ENCODE measurements at places on chromosomes 6 and 20.
A peak's percentile ranks its signal among the peaks of the same experiment; 100 is the strongest.

DNA sequence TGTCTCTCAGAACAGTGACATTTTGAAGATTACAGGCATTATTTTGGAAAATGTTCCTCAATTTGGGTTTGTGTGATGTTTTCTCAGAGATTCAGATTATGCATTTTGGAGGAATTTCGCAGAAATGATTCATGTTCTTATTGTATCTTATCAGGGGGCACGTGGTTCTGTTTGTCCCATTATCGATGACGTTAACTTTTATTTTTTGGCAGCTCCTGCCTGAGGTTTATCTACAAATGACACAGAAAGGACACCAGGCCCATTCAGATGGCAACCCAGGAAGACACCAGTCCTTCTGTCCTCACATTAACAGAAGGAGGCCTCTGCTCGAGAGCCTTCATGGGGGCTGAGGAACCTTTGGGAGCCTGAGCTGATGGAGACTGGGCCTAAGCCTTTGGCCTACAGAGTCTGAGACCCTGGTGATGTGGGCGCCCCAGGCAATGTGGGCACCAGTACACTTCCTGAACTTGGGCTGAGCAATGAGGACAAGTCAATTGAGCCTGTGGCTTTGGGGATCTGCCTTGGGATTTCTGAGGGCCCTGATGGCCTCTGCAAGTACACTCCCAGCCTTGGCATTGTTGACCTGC, 41.2 kb upstream of the EZR start:
- no peak for DNase-seq

GRCh38 chr20:16530201-16530681, 43.0 kb downstream of the KIF16B start:
- no peak for DNase-seq

DNA sequence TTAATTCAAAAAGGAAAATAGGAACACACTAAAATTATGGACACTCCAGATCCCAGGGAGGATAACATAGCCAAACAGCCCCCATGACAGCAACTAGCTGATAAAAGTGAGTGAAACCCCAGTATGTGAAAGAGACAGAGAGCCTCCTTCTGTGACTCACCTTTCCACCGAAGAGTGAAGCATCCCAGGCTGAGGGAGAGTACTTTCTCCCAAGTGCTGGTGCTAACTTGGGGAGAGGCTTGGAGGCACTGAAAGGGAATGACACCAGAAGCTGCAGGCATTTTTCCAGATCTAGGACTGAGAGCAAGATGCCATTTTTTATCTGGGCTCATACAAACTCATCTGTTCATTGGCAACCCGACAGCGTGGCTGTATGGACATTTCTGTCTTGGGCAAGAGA, 339.8 kb downstream of the HTR1B start:
- no peak for DNase-seq

DNA sequence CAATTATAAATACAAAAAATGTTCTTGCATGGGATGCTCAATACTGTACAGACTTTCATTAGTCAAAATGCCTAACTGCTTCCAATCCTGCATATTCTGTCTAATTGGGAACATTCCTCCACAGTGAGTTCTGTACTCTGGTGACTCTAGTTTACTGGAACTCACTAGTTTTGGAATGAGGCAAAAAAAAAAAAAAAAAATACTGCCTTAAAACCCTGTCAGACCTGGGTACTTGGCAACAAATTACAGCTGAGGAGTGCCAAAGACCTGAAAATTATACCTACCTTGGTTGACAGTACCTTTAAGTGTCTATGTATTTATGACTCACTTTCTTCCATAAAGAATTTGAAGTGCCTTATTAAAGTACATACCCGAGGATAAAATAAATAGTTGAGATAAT, 276.7 kb downstream of the FARS2 start:
- no peak for DNase-seq

GRCh38 chr20:58810116-58810878, 40.4 kb downstream of the GNAS-AS1 start:
- no peak for DNase-seq

GRCh38 chr20:49063279-49063678, 17.2 kb downstream of the CSE1L start:
- DNase-seq: no peak

GRCh38 chr20:38196592-38196991, 31.5 kb upstream of the TGM2 start:
- no peak for DNase-seq

- DNase-seq: peak; percentile 65
These were observed 1.3 kb downstream of the TUBB start for GRCh38 chr6:30721198-30722024.

DNA sequence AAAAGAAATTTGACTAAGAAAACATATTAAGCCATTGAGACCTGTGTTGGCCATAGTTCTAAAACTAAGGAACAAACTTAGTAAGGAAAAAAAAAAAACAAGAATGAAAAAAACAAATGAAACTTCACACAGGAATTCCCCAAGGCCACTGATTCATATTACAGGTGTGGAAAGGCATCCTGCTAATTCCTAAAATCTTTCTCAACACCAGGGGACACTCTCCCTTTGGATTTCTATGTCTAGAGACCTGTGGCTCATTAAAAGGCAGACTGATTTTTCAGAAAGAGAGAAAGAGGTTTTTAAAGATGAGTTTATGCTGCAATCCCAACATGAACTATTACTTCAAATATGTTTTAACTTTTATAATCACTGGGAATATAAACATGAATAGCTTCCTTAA, at the start of gene OR12D1:
TSS of gene OR12D1 (plus strand) at position 341 of the 400 bp plus-strand sequence.
- DNase-seq: no peak

GRCh38 chr20:5688431-5688972, 61.7 kb upstream of the SHLD1 start:
- no peak for DNase-seq

DNA sequence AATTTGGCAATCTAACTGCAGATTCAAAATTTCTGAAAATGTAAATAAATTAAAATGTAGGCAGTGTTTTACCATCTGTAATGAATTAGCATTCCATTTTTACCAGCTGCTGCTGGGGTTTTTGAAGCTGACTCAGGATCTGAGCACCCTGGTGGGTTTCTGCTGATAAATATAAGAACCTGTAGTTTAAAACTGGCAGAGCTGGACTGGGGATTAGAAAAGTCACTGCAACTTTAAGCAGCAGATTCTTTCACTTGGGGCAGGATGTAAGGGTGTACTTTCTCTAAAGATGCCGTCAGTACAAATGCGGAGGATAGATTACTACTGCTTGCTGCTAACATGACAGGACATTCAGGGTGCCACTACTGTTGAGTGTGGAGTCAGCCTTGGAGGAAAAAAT, 341.8 kb downstream of the CDKAL1 start:
- DNase-seq: peak; percentile 65

DNA sequence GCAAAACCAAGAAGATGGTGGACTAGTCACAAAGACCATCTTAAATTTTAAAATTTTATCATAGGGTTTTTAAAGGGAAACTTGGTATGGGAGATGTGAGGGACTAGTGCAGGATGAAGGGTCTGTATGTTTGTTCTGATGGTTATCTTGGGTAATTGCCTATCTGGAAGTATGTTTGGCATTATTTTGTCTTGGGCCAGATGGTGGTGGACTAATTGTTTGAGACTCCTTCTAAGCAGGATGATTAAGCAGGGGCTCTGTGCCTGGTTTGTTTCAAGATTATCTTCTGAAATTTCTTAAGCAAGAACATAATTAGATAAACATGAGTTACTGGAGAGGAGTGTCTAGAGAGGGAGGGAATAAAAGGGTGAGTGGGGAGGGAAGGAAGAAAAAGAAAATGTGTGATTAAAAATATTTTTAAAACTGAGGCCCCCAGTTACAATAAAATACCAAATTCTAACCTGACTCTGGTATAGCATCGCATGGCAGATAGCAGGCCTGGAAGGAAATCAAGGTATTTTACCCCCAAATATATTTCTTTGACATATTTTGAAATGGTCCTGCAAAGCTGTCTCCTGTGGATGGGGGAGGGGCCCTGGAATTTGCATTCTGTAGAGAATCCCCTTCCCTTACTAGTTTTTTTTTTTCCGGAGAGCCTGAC, 49.9 kb upstream of the FAM184A start:
- DNase-seq: no peak

DNA sequence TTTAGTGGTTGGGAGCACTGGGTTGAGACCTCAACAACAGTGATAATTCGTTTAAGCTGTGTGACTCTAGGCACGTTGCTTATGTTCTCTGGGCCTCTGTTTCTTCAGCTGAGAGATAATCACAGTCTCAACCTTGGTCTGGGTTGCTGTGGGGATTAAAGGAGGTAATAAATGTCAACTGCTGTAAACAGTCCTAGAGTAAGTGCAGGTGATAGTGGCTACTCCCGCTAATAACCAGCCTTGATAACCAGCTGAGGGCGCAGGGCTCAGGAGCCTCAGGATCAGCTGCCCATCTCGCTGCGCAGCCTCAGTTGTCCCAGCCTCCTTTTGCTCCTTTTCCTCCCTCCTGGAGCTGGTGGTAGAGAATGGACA, 58.0 kb downstream of the JARID2 start:
- DNase-seq: no peak

DNA sequence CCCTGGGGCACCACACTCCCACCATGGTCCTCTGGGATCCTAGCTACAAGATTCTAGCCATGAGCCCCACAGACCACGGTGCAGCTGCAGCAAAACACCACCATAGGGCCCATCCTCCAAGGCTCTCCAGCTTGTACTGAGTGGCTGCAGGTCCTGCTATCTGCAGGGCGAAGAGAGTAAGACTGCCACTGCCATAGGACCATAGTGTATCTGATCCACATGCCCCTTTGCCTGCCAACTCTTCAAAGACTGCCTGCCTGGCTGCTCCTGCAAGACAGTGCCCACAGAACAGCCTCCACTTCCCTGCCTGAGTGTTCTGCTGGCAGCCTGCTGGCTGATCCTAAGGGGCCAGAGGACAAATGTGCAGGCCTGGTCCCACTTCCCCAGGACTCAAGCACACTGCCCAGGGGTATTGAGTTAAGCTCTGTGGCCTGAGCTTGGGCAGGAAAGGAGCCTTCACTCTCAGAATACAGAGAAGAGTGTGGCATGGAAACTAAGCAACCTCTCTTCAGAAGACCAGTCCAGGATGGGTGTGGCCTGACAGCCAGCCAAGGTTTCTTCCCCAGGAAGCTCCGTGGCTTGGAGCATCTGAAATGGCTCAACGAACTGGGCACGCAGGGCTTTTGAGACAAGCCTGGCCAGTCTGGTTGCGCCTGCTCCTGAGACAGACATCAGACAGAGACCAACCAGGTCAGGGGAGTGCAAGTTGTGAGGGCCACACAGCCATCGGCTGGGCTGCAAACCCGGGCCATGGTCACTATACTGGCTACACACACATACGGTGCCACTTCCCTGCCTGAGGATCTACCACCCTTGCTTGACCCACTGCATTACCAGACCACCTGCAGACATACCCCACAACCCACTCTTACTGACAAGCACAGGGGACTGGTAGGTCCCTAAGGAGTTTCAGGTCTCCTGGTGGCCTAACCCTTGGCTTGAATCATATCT, 54.5 kb downstream of the RNGTT start:
- no peak for DNase-seq

GRCh38 chr20:58011106-58011946, 217.1 kb downstream of the ANKRD60 start:
- no peak for DNase-seq

DNA sequence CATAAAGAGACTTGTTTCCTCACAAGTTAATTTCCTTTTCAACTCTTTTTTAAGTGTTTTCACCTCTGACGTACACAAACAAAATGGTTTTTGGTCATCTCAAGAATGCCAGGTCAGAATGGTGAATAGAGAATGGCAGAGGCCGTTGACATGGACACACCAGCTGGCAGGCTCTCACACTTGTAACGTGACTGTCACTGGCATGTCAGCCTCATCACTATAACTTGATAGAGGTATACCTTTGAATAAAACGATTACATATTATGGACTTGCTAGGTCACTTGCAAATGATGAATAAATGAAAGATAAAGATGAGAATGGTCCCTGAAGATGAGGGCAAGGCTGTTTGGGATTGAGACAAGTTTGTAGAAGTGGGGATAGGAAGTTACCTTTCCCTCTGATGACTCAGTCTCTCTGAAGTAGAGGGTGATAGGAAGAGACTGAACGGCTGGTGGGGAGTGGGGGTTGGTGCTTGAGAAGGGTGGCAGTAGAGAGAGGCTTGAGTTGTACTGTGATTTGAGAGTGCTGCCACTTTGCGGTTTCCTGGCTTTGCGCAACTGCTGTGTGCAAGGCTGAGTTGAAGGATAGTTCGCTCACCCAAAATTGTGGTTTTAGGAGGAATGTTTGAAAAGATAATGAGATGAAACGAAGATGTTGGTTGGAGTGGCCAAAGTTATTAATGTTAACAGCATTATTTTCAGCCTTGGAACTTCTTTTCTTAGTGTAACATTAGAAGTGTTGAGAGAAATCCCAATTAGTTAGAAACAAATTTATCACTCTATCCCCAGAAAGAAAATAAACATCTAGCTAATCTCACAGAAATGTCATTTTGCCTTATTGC, 30.3 kb downstream of the TBPL1 start:
- no peak for DNase-seq

DNA sequence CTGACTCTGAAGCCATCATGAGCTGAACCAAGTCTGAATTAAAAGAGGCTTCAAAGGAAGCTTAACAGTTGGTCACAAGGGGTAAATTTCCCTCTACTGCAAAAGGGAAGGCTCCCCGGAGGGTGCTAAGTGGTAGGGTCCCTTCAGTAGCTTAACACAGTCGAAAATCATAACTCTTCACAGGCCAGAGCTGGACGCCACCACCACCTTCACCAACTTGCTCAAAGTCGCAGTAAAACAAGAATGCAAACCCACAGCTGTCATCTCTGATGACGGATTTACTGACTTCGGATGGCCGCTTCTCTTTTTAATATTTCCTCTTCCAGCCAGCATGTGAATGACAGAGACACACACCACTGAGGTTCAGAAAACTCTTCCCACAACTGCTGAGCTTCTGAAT, 144.7 kb upstream of the FBXL4 start:
- DNase-seq: no peak

GRCh38 chr6:130908188-130908587, 81.0 kb downstream of the SMLR1 start:
- no peak for DNase-seq

GRCh38 chr20:15491575-15491974, 1081.7 kb downstream of the KIF16B start:
- DNase-seq: no peak

GRCh38 chr6:90186637-90187371, 109.8 kb downstream of the BACH2 start:
- no peak for DNase-seq

DNA sequence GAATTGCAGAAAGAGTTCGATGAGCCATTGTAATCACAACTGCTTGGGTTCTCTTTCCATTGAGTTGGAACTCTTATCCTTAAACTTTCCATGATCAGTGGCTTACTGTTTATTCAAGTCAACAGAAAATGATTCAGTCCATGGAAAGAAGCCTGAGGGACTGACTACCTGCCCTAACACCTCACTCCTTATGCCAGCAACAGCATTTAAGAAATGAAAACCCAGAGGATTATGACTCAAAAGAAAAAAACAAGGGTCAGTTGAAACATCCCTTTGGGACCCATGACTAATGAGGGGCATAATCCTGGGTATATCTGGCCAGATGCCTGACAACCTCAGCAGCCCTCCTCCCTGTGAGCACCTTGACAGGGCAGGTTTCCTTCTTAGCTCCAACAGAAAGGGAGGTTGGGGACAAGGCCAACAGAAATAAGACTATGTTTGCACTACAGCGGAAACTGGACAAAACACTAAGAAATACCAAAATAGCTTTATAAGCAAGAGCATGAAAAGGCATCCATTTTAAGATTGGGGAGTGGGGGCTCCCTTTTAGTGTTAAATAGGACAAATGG, 106.7 kb downstream of the MAP3K5 start:
- no peak for DNase-seq

Data from smooth muscle cell of the brain vasculature (primary cell).